PC-3 (cell line): ENCODE measurements at places on chromosomes 4 and X. TPM values are rescaled to one million over a fixed set of nuclear protein-coding genes. Genes with fewer than 3 reads are reported as not detected.

The CDKL5 gene
- 2.4 and 2.9 TPM in 2 replicates for total RNA-seq

The MUC7 gene
- total RNA-seq = 0.04 TPM in 1 of 2 replicates, not detected in the other

DNA sequence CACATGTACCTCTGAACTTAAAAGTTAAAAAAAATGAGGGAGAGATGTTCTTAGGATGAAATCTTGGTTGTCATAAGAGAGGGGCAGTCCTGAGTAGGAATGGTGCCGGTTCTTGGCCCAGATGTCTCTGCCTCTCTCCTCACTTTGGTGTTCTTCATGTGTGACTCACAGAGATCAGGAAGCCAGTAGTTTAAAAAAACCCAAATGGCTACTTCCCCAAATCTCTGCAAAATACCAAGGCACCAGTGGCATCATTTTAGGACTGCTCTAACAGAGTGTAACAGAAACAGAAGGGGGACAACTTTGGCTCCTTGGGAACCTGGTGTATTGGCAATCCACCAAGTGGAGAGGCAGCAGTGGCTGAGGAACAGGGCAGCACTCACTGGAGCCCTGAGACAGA is 116.8 kb downstream of the SCD5 start:
- DNase-seq = no peak
- no peaks in the 10 kb centered on the region for H3K36me3 ChIP-seq
- H3K27ac ChIP-seq = no peak overlapping the region
- H3K4me3 ChIP-seq = no peak overlapping the region
- no peaks in the 10 kb centered on the region for H3K27me3 ChIP-seq

The AVPR2 gene
- total RNA-seq = not detected in 2 replicates

GRCh38 chr4:6350646-6351045 is 81.0 kb downstream of the WFS1 start:
- no peak for DNase-seq
- H3K4me1 ChIP-seq = 0 out of 2 replicates have a peak, but pooled peaks cover 3% of the 10 kb centered on the region
- H3K36me3 ChIP-seq = no peaks in the 10 kb centered on the region
- H3K27me3 ChIP-seq = no peaks in the 10 kb centered on the region
- no peak overlapping the region for H3K27ac ChIP-seq
- no peak overlapping the region for H3K4me3 ChIP-seq

DNA sequence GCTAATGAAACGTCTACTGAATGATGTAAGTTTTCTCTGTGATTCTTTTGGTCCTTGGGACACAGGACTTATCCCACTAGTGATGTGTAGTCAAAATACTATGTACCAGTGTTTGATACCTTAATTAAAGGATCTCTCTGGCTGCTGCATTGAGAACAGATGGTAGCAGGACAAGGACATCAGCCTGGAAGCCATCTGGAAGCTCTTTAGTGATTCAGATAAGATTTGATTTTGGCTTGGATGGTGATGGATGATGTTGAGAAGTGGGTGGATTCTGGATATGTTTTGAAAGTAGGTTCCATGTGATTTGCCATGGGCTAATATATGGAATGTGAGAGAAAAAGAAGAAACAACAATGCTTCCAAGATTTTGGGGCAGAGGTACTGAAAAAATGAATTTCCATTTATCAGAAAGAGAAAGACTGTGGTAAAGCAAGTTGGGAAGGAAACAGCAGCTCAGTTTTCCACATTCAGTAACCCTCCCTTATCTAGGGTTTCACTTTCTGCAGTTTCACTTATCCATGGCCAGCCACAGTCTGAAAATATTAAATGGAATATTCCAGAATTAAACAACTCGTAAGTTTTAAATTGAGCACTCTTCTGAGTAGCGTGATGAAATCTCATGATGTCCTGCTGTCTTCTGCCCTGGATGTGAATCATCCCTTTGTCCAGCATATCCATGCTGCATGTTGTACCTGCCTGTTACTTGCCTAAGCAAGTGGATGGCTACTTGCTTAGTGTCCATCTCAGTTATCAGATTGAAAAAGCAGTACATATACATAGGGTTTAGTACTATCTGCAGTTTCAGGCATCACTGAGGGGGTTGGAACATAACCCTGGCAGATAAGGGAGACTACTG is 15.6 kb downstream of the CD38 start:
- peaks cover 4% of the 10 kb centered on the region; the same call in 1 of the 2 replicates for H3K4me1 ChIP-seq
- H3K27ac ChIP-seq = no peak overlapping the region
- H3K27me3 ChIP-seq = no peaks in the 10 kb centered on the region
- no peaks in the 10 kb centered on the region for H3K36me3 ChIP-seq
- H3K4me3 ChIP-seq = no peak overlapping the region

The ASMT gene
- total RNA-seq = not detected in 2 replicates

GRCh38 chrX:2654436-2655340 is 36.4 kb upstream of the CD99 start:
- no peaks in the 10 kb centered on the region for H3K27me3 ChIP-seq
- no peak overlapping the region for H3K4me3 ChIP-seq
- no peaks in the 10 kb centered on the region for H3K36me3 ChIP-seq
- H3K27ac ChIP-seq = no peak overlapping the region

GRCh38 chr4:142435599-142436235 is 410.4 kb downstream of the INPP4B start:
- DNase-seq = no peak
- H3K27ac ChIP-seq = no peak overlapping the region
- no peak overlapping the region for H3K4me3 ChIP-seq

- no peaks in the 10 kb centered on the region for H3K27me3 ChIP-seq
- H3K36me3 ChIP-seq = no peaks in the 10 kb centered on the region
- peak overlapping the region; percentile 84; the same call in 1 of the 2 replicates for H3K4me3 ChIP-seq
These were observed 931 bp downstream of the DDX60 start for GRCh38 chr4:168317621-168318020.

- H3K36me3 ChIP-seq = no peaks in the 10 kb centered on the region
- H3K27ac ChIP-seq = no peak overlapping the region
- H3K4me3 ChIP-seq = no peak overlapping the region
- no peaks in the 10 kb centered on the region for H3K27me3 ChIP-seq
- peaks cover 5% of the 10 kb centered on the region for H3K4me1 ChIP-seq
These were observed 28.4 kb downstream of the CXorf58 start for GRCh38 chrX:23936180-23936579.
